ENCODE measurements at places on chromosomes 16 and 17.

DNA sequence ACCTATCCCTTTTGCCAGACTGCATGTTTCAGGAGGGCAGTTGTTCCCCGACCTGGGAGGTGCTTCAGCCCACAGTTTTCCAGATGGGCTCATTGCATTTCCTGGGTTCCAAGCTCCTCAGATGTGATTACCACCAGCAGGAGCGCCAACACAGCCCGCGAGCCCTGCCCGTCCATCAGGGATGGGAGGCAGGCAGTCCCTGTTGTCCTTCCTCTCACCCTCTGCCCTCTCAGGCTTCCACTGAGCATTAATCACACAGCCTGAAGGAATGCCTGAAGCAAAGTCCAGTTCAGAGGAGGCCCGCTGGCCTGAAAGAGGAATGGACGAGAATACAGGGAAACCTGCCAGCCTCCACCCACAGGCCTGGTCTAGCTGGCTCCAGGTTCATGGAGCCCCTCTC, 256.3 kb upstream of the SDK2 start:
- DNase-seq, result no peak

- no peak for DNase-seq
Observed at GRCh38 chr17:67515490-67516083, 138.5 kb downstream of the PITPNC1 start.

- DNase-seq, result no peak
Observed at GRCh38 chr17:8916466-8916865, 49.0 kb upstream of the PIK3R6 start.

GRCh38 chr17:45341533-45342158, 24.8 kb upstream of the MAP3K14 start:
- peak; percentile 83 for DNase-seq

DNA sequence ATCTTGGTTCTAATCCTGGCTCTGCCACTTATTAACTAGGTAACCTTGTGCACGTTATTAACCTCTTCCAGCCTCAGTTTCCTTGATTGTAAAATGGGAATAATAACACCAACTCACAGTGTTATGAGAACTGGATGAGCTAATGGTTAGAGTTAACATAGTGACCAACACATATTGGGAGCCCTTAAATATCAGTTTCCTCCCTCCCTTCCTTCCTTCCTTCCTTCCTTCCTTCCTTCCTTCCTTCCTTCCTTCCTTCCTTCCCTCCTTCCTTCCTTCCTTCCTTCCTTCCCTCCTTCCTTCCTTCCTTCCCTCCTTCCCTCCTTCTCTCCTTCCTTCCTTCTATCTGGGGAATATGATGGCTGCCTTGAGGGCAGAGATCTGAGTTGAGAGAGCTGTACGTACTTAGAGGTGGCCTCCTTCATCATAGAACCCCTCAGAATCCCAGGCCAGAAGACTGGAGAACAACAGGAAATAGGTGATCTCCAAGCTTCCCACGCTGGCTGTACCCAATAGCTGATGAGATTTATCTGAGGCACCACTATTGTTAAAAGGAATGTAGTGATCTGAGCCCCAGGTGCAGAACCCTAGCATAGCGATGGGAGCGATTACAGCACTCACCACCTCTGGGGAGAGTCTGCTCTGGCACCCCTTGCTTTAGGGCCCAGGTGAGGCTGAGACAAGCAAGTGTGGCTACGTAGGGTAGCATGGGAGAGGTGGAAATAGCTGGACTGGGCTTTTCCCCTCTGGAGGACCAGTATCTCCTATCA, 26.2 kb downstream of the CCR7 start:
- DNase-seq, result no peak

Data from HCEC 1CT (cell line).